Hypothalamus (tissue), 51 donors: ENCODE measurements at places on chromosomes 2 and 18.

GRCh38 chr18:26685438-26686157 lies 137.2 kb upstream of the KCTD1 start:
- DNase-seq, result no peak

- DNase-seq, result no peak
These were observed 30.0 kb upstream of the TOGARAM2 start for GRCh38 chr2:28950941-28951630.

- DNase-seq, result no peak
These were observed 29.5 kb upstream of the SLC35G4 start for GRCh38 chr18:11579916-11580315.

GRCh38 chr2:164898475-164898874 lies 56.9 kb downstream of the SLC38A11 start:
- no peak for DNase-seq

- DNase-seq, result no peak
These were observed 28.0 kb downstream of the APCDD1 start for GRCh38 chr18:10482363-10482984.

- no peak for DNase-seq
These were observed 1.3 kb upstream of the TLX2 start for GRCh38 chr2:74512744-74513604.

DNA sequence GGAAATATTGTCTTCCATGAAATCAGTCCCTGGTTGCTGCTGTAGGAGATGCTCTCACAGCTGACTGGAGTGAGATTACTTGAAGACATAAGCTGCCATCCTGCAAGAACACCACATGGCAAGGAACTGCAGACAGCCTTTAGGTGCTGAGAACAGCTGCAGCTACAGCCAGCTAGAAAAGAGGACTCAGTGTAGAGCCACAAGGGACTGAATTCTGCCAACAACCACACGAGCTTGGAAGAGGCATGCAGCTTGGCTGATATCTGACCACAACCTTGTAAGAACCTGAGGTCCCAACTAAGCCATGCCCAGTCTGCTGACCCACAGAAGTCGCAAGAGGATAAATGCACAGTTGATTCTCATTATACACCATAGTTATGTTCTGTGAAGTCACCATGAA lies 181.8 kb upstream of the ARL4C start:
- DNase-seq, result no peak

- no peak for DNase-seq
These were observed 145.7 kb downstream of the ZEB2 start for GRCh38 chr2:144374163-144374661.

- DNase-seq, result no peak
These were observed 81.9 kb downstream of the SLC4A3 start for GRCh38 chr2:219709331-219709761.

DNA sequence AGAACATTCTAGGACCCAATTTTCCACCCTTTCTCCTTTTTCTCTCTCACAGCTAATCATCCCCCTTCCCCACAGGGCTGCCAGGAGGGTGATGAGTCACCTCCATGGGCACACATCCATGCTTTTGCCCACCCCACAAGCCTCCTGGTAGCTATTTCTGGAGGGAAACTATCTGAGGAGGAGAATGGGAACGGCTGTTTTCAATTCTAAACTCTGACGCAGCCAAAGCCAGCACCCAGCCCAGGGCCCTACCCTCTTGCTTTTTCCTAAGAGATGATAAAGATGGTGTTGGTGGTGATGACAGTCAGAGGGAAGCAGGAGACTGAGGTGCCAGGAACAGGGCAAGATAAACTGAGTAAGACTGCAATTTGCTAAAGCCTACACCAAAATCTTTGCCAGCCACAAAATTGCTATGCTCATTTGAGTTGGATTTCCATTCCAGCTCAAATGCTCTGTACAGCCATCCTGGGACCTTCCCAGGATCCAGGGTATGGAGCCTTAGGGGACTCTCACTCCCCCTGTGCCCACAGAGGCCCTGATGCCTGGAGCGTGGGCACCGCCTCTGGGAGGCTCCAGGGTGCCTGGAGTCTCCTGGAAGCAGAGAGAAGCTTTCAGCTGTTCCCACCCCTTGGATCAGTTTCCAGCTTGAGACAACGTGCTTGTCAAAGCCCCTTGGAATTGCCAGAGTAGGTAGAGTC lies 62.0 kb upstream of the FZD7 start:
- no peak for DNase-seq

DNA sequence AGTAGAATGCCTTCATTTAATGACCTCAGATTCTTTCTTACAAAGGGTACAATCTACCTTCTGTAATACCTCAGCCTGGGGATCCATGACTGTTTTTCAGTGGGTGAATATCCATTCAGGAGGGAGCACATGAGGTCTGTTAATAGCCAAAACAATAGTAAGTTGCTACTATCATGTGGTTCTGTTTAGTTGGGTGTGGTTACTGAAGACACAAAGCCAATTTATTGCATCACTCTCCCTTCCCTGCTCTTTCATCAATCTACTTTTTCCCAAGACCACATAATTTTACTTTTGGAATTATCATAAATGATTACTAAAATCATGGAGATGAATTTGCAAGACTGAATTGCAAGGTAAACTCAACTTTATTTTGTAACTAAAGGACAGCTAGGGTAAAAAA lies 254.2 kb downstream of the GALNT13 start:
- no peak for DNase-seq

- no peak for DNase-seq
These were observed 348.1 kb downstream of the CCDC85A start for GRCh38 chr2:56531668-56532420.
